ENCODE measurements at places on chromosomes 12 and 14.

GRCh38 chr14:50363714-50364111 lies 33.0 kb downstream of the CDKL1 start:
- DNase-seq = no peak

GRCh38 chr12:112907415-112908157 lies 824 bp downstream of the OAS1 start:
- no peak for DNase-seq

- peak; percentile 14 for DNase-seq
Observed at GRCh38 chr12:3242199-3242863, 165.2 kb downstream of the TSPAN9 start.

- DNase-seq = no peak
Observed at GRCh38 chr12:85422762-85423161, 142.7 kb downstream of the ALX1 start.

GRCh38 chr12:62866451-62867082 lies 68.4 kb downstream of the PPM1H start:
- DNase-seq = peak; percentile 42

GRCh38 chr12:131907379-131908091 lies 13.1 kb downstream of the ULK1 start:
- no peak for DNase-seq

- no peak for DNase-seq
Observed at GRCh38 chr14:93970965-93971634, 5.3 kb downstream of the ASB2 start.

DNA sequence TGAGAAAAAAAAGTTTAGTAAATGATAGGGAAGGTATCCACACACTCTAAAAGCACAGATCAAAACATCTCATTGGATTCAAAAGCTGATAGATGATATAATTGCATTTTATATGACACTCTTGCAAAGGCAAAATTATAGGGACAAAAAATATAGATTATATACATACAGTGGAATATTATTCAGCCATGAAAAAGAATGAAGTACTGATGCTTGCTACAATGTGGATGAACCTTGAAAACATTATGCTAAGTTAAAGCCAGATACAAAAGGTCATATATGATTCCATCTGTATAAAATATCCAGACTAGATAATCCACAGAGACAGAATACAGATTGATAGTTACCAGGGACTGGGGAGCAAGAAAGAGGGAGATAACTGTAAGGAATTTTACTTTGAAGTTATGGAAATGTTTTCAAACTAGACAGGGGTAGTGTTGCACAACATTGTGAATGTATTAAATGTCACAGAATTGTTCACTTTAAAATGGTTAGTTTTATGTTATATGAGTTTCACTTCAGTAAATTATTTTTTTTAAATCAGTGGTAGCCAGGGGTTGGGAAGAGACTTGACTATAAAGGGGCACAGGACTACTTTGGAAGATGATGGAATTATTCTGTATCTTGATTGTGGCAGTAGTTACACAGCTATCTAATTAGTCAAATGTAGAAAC lies 41.7 kb upstream of the CDKN3 start:
- DNase-seq = no peak

DNA sequence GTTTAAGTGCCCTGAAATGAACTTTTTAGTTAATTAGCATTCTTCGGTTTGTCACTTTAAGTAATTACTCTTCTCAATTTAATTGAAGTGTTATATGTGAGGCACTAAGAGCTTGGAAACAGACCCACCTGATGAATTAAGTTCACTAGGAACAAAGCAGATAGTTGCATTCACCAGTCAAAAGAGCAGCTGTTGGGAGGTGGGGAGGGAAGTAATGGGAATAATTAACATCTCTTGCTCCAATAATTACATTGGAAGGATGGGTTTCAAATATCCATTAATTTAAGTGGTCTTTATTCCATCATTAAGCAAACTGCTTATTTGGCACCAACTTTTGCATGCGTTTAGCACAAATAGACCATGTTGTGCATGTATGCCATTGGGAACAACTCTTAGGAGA lies 667.2 kb downstream of the GALC start:
- DNase-seq = no peak

DNA sequence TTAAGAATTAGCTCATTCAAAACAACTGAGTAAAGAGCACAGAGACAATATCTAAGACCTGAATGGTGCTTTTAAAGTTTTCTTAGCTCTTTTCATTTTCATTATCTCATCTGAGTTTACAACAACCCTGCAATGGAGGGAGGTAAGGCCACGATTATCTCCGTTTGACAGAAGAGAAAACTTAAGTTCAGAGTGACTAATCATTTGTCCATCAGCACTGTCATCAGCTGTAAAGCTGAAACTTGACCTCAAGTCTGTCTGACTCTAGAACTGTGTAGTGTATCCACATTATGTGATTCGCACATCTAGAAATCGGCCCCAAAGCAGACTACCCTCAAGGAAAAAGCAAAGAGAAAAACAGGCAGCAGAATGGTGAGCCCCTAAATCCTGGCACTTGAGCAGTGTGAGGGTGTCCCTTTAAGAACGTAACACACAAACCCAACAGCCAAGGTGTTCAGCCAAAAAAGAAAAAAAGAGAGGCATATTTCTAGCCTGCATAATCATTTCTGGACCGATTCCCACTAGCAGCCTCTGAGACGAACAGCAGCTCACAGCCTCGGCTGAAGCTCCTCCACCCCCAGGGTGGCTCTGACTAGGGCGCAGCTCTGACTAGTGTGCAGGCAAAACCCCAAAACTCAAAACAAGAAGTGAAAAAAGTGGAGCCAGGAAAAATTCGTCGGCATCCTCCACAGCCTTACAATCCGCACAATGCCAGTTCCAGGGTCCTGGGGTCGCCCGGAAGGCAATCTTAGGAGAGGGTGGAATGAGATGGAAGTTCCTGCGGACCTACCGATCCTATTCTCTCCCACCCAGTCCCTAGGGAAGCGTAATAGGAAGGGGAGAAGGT lies 1.6 kb downstream of the STXBP6 start:
- DNase-seq = no peak

Measured in MCF 10A (cell line).